Suprapubic skin (tissue), 4 donors: ENCODE measurements at places on chromosomes 4 and X.
A peak's percentile ranks its signal among the peaks of the same experiment; 100 is the strongest.

- no peak for DNase-seq
Observed at GRCh38 chr4:13547485-13548041, 3.3 kb upstream of the NKX3-2 start.

GRCh38 chr4:53016099-53016820 lies 154.1 kb downstream of the RASL11B start:
- DNase-seq = no peak

DNA sequence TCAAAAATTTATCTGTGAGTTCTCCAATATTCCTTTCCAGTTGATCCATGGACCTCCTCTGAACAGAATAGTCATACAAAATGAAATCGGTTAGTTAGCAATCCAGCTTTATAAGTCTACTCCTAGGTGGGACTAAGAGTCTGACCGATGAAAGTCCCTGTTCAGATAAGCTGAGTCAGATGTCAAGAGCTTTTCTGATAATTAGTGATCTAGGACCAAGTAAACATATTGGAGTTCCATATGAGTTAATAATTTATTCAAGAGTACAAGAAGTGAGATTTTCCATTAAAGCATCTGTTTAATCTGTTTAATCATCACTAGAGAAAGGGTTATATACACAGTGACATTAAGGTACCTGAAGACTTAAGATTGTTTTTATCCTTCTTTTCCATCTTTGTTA lies 74.7 kb downstream of the UGT8 start:
- no peak for DNase-seq

- DNase-seq = peak; percentile 61
Observed at GRCh38 chrX:47169726-47170515, 23.7 kb upstream of the UBA1 start.

- no peak for DNase-seq
Observed at GRCh38 chrX:120564925-120565324, 4.2 kb upstream of the CUL4B start.

- no peak for DNase-seq
Observed at GRCh38 chr4:153432965-153433753, 33.0 kb upstream of the TMEM131L start.

- no peak for DNase-seq
Observed at GRCh38 chrX:40485102-40485826, 95.5 kb upstream of the ATP6AP2 start.

- no peak for DNase-seq
Observed at GRCh38 chr4:79743014-79743413, 330.0 kb downstream of the ANTXR2 start.

GRCh38 chrX:129961180-129962083 lies 21.0 kb upstream of the BCORL1 start:
- peak; percentile 81 for DNase-seq

DNA sequence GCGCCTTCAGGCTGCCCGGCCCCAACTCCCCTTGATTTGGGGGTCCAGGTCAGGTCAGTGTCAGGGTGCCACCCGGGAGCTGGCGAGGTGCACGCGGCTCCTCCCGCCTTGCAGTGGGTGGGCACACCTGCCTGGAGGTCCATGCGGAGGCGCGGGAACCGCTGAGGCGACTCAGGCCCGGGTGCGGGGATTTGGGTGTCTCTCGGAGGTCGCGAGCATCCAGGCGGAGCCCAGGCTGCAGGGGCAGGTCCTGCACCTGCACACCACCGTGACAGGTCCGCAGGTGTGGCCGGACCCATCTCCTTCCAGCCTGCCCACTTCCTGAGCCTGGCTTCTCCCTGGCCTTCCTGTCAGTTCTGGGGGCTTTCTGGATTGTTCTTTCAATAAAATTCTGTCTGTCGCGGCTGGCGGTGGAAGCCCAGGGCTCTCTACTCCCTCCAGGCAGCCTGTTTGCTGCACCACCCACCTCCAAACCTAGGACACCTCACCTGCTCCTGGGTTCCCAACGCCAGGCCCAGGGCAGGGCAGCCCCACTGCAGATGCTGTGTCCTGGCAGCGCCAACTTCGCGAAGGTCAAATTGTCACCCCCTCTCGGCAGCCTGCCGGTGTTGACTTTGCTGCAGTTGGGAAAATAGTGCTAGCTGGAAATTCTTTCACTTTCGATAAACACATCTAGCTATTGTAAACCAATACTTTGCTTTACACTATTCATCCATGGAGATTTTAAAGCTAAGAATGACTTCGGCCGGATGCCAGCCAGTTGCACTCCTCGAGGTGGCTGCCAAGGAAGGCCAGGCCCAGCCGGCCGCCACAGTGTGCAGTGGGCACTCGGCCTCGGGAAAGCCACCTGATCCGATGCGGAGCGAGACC lies 35.9 kb downstream of the FGFRL1 start:
- DNase-seq = peak; percentile 73

DNA sequence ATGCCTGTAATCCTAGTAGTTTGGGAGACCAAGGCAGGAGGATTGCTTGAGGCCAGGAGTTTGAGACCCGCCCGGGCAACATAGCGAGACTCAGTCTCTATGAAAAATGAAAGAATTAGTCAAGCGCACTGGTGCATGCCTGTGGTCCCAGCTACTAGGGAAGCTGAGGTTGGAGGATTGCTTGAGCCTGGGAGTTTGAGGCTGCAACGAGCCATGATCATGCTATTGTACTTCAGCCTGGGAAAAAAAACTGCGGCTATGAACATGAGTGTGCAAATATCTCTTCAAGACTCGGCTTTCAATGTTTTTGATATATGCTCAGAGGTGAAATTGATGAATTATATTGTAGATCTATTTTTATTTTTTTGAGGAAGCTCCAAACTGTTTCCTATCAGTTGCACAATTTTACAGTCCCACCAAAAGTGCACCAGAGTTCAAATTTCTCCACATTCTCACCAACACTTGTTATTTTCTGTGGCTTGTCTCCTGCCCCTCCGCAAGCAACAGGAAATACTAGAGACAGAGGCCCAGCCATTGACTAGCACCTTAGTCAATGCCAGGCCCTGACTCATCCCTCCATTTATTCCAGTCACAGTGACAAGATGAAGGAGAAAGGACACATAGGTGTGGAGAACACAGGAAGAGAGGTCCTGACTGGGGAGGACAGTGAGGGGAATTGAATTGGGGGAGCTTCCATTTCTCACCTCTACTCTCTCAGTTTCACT lies 33.1 kb upstream of the ZNF41 start:
- DNase-seq = no peak

GRCh38 chrX:19839770-19840254 lies 47.6 kb downstream of the SH3KBP1 start:
- DNase-seq = no peak

DNA sequence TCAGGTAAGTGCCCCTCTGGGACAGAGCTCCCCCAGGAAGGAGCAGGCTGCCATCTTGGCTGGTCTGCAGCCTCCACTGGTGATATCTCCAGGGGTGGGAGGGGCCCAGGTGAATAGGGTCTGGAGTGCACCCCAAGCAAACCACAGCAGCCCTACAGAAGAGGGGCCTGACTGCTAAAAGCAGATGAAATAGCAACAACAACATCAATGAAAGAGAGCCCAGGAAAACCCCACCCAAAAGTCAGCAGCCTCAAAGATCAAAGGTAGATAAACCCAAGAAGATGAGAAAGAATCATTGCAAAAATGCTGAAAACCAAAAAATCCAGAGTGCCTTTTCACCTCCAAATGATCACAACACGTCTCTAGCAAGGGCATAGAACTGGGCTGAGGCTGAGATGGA lies 92.5 kb upstream of the PAGE3 start:
- DNase-seq = no peak

DNA sequence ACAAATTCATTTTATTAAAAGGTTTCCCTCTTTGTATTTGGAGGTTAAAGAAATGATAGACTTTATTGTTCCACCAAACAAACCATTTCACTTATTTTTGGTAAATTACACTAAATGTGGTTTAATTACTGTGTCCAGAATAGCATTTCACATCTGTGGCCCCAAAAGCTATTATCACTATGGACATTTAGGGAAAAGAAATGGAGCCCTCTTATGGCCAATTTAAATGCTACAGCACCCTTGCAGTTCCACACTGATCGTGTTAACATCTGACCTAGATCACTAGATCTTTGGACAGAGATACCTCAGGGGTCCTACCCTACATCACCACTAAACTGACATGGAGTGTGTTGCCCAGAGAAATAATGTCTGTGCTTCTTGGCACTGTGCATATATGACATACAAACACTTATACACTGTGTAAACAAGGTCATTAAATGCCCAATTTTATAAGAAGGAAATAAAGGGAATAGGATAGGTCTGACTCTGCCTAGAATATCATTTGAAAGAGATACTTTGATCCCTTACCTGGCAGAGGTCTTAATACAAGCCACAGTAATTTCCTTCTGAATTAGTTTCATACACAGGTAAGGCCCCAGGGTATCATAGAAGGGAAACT lies 163.9 kb downstream of the KDR start:
- DNase-seq = no peak

DNA sequence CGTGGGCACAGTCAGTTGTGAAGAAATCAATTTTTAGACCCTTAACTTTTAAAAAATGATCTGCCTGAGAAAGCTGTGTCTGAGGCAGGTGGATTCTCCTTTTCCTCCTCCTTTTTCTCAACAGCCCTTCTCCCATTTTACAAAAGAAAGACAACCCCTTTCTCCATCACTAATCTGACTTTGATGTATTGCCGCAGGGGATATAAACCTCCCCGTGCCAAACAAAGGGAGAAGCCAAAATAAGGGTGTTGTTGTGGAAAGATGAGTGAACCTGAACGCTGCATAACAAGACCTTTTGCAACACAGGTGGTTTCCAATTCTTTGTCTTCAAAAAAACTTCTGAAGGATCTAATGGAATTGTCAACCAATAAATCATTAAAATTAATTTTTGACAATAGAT lies 8.4 kb upstream of the FHL1 start:
- no peak for DNase-seq

DNA sequence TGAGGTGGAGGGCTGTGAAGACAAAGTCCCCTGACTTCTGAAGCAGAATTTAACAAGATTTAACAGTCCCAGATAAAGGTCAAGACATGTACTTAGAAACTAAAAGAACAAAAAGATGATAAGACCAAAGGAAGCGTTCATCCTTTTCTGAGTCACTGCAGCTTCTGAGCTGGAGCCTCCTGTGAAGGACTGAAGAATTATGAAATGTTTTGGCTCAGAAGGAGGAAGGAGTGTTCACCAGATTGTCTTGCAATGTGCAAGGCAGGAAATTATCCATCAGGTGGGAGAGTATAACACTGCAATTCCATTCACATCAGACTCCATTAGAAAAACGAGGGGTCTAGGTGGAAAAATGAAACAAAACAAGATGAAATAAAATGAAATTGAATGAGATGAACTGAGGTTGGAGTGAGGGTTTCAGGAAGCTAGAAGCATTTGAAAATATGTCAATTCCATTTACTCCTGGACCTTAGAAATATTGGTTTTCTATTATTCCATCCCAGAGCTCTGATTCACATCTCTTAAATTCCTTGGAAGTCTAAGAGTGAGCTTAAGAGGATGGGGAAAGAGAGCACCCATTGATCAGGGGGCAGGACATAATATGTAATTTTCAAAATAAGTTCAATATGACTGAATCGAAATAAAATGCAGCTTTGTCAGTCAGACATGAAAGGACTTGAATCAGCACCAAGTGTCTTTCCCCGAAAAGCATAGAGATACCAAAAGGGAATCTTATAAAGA lies 186.1 kb upstream of the LNX1 start:
- DNase-seq = no peak

DNA sequence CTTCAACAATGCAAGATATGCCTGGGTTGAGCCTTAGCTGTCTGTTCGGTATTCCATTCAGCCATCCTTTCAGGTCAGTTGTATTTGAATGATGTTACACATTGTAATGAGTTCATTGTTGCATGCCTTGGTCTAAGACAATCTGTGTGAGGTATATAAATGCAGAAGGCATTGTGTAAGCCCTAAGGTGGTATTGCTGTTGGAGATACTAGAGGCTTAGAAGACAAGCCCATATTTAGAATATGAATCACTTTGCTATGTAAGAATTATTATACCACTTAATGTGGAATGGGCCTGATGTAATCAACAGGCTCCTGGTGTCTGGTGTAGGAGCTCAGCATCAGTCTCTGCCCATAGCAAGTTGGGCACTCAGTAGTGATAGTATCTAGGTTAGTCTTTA lies 473.4 kb upstream of the GNPDA2 start:
- DNase-seq = no peak

GRCh38 chr4:38582445-38582844 lies 81.6 kb upstream of the KLF3 start:
- DNase-seq = no peak

- DNase-seq = no peak
Observed at GRCh38 chr4:150206954-150207353, 128.7 kb downstream of the DCLK2 start.

GRCh38 chrX:40543661-40544328 lies 37.0 kb upstream of the ATP6AP2 start:
- DNase-seq = no peak

GRCh38 chrX:149491812-149492211 lies 13.3 kb downstream of the IDS start:
- no peak for DNase-seq

GRCh38 chrX:86066998-86067397 lies 19.6 kb upstream of the CHM start:
- DNase-seq = no peak
